ENCODE measurements at places on chromosomes 12 and 14.

- no peak for DNase-seq
Measured at GRCh38 chr12:126727218-126728075, 1539.5 kb upstream of the TMEM132C start.

DNA sequence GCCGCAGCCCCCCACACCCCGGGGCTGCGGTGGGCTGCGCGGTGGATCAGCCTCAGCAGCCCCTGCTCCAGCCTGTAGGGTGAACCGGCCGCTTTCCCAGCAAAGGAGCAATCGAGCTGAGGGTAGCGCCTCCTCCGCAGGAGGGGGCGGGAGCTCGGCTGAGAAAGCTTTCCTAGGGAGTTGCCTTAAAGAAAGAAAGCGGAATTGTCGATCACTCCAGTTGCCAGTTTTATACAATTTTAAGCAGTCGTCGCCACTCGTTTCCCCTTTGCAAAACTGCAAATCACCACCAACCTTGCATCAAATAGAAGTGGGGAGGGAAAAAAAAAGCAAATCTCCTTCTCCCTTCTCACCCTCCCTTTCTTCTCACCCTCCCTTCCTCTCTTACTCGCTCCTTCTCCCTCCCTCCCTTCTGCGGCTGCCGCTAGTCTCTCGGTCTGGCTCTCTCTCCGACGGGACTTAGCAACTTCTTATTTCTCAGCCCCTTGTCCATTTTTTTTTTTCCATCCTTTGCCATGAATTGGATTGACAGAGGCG lies at the start of gene PDE3A:
Gene PDE3A (plus strand): TSS at position 424 of the 537 bp plus-strand sequence. CDS start 748 bp downstream, outside the sequence.
- no peak for DNase-seq

GRCh38 chr12:25051171-25051570 lies 102.3 kb upstream of the BCAT1 start:
- DNase-seq = no peak

- no peak for DNase-seq
Measured at GRCh38 chr12:56021889-56022497, 1.1 kb downstream of the IKZF4 start.

- no peak for DNase-seq
Measured at GRCh38 chr12:46174061-46174662, 94.7 kb downstream of the SLC38A1 start.

- DNase-seq = no peak
Measured at GRCh38 chr14:25381498-25381897, 331.6 kb upstream of the STXBP6 start.

- no peak for DNase-seq
Measured at GRCh38 chr12:3680919-3681594, 71.9 kb downstream of the CRACR2A start.

DNA sequence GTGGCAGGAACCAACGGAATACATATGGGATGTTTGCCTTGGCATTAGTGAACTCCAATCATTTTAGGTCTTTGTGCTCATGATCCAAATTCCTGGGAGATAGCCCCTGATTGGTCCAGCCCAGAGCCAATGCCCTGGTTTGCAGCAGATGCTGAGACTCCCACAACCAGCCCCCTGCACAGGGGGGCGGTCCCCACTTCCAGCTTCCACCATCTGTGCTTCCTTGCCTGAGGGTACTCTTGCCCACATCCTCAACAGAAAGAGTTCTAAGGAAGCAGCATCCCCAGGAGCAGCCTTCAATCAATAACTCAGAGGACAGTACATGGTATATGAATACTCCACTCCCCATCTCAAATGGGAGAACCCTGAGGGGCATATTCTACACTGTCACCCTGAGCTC lies 39.7 kb upstream of the FICD start:
- DNase-seq = no peak

GRCh38 chr12:52870361-52871290 lies 21.8 kb upstream of the KRT78 start:
- peak; percentile 79 for DNase-seq

DNA sequence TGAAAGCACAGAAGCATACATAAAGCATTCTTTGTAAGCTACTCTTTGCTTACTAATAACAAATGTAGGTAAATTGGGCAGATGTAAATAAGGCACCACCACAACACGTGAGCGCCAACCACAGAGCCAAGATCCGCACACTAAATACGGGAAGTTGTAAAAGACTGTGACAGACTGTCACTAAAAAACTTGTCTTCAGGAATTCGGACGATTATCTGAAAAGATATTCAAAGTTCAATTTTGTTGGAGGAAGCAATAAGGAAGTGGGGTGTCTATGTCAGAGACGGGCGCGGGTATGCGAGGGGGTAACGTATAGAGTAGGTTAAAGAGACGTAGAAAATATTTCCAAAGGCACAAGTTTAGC lies 1.5 kb upstream of the HSP90B1 start:
- peak; percentile 16 for DNase-seq

GRCh38 chr14:73146111-73146510 lies 9.8 kb downstream of the PSEN1 start:
- no peak for DNase-seq

- no peak for DNase-seq
Measured at GRCh38 chr12:95532851-95533250, 18.4 kb downstream of the USP44 start.

GRCh38 chr14:50425816-50426215 lies 29.1 kb upstream of the CDKL1 start:
- DNase-seq = no peak

- no peak for DNase-seq
Measured at GRCh38 chr12:51785906-51786305, 62.6 kb downstream of the FIGNL2 start.

GRCh38 chr12:87509237-87509820 lies 519.9 kb downstream of the C12orf50 start:
- no peak for DNase-seq

DNA sequence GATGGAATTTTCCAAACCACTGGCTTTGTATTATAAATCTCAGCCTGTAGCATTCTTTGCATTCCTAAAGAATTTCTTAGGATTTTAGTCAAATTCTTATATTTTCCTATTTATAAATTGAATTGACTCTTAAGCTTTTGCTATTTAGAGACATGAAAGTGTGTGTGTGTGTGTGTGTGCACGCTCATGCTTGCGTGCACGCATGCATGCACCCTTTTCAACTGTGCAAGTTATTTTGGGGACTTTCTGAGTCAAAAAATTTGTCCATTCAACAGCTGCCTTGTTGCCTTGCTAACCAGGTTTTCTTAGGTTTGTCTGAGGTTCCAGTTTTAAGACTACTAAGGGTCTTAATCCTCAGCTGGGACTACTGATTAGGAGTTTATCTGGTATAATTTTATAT lies 42.6 kb downstream of the GPATCH2L start:
- DNase-seq = no peak

DNA sequence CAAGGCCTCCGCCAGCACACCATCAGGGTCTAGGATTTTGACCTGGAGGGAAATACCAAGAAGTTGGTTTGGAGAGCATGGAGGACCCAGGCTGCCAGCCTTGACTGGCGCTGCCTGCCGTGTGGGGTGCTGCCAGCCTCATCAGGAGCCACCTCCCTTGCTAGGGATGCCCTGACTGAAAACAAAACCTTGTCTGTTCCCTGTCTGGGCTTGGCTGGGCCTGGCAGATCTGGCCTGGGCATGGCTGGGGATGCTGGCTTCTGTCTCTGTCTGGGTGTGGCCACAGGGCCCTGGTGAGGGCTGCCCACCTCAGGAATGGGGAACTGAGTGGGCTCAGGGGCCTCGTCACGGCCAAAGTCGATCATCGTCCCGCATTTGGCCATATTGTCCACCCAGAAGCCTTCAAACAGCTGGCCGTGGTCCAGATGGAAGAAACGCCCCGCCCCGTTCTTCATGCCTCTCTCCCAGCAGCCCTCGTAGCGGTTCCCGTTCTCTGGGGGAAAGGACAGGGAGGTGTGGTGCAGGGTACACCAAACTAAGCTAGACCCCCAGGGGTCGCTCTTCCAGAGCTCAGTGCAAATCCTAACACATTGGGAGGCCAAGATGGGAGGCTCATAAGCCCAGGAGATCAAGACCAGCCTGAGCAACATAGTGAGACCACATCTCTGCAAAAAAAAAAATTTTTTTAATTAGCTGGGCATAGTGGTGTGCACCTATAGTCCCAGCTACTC lies 16.5 kb downstream of the MORN3 start:
- no peak for DNase-seq

- no peak for DNase-seq
Measured at GRCh38 chr14:87935886-87936285, 57.1 kb downstream of the GALC start.

DNA sequence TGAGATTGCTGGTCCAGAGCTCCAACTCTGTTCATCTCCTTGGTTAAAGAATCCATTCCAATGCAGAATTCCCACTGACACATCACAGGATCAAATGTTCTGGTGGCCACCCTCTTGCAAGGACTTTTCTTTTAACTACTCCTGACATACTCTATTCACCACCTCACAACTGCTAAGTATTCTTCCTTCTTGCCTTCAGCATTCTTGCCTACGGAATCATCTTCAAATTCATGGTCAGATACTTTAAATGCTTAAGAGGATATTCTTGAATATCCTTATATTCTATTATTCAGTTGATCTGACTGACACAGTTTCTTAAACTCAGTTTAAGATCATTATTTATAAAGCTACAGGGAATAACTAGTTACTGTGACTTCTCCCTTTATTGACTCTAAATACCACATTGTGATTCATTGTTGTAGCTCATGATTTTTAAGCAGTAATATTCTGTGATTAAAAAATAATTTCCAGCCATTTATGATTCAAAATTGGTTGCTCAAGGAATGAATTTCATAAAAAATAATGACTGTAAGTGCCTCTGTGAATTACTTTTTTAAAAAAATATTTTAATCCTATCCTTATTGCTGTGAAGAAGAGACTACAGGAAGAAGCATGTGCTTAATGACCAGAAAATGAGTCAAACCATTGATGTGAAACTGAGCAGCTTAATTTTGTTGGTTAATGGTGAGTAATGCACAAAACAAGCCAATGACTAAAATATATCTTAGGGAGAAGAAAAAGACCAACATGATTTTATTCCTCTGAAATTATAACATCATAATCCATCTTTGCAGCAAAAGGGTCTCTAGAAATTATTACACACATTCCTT lies 207.1 kb downstream of the PIK3C2G start:
- no peak for DNase-seq

DNA sequence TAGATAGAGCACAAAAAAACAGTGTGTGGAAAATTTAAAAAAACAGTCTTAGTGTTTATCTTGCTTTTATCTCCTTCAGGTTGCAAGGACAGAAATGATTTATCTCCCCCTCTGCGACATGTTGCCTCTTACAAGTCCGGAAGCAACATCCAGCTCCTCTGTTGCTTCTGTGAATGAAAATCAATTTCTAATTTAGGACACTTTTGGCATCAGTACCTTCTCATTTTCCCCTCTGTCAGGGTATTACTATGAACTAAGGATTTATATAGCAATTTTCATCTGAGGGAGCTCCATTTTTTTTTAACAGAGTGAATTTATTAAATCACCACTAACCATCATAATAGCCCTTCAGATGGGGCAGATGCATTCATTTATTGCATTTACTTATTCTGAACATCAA lies 116.6 kb upstream of the PLXNC1 start:
- DNase-seq = no peak

DNA sequence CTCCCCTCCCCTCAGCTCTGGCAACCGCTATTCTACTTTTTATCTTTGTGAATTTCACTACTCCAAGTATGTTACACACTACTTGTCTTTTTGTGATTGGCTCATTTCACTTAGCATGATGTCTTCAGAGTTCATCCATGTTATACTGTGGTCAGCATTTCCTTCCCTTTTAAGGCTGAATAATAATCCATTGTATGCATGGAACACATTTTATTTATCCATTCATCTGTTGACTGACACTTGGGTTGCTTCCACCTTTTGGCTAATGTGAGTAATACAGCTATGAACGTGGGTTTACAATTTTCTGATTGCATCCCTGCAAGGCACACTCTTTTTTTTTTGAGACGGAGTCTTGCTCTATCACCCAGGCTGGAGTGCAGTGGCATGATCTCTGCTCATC lies 53.0 kb upstream of the FUT8 start:
- no peak for DNase-seq

GRCh38 chr14:55160989-55161388 lies 30.4 kb downstream of the DLGAP5 start:
- no peak for DNase-seq

GRCh38 chr14:100076133-100076532 lies 10.9 kb downstream of the EVL start:
- DNase-seq = no peak

- no peak for DNase-seq
Measured at GRCh38 chr14:42002141-42002540, 395.5 kb downstream of the LRFN5 start.

DNA sequence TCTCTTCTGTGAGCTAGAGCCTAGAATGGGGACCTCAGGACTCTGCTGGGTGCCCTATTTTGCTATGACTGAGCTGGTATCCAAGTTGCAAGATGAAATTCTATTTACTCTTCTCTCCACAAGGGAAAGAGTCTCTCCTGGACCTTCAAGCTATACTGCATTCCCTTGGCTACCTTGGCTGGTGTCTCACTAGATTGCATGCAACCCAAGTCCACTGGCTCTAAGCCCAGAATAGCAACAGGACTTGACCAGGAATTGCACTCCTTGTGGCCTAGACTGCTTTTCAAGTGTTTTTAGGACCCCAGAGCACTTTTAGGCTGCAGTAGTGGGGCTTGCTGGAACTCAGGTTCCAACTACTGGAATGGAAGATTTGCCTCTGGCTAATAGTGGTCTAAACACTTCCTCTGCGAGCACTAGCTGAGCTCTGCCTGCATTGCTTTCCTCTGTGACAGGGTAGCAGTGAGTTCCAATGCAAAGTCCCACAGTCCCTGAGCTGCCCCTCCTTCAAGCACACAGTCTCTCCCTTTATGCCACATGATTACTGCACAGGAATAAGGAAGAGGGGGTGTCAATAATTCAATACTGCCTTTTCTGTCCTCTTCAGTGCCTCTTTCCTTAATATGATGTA lies 1009.1 kb upstream of the FLRT2 start:
- DNase-seq = no peak

DNA sequence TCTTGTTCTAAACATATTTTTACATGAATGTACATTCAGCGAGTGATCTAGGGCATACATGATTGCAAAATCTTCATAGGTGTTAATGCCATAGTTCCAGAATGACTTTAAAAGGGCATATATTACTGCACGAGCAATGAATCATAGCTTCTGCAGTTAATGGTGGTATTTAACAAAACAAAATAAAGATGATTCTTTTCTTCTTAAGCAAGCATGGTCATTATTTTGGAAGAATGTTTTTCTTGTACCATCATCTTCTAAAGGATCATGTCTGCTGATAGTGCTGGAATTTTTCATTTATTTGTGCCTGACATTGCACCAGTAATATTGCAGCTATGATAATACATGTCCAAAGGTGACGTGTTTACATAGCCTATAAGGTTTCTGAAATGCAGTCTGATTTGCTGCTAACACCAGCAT lies 388.6 kb downstream of the CCDC91 start:
- DNase-seq = no peak
